Mesothelial cell of epicardium (in vitro differentiated cells): ENCODE measurements at places on chromosomes 13 and 19. TPM values are rescaled to one million over a fixed set of nuclear protein-coding genes. Genes with fewer than 3 reads are reported as not detected.

- DNase-seq, result no peak
- no peaks in the 10 kb centered on the region for H3K36me3 ChIP-seq
- H3K27me3 ChIP-seq, result peaks cover 78% of the 10 kb centered on the region
- no peak overlapping the region for H3K4me3 ChIP-seq
These were observed 15.3 kb downstream of the ZNF536 start for GRCh38 chr19:30387311-30388115.

DNA sequence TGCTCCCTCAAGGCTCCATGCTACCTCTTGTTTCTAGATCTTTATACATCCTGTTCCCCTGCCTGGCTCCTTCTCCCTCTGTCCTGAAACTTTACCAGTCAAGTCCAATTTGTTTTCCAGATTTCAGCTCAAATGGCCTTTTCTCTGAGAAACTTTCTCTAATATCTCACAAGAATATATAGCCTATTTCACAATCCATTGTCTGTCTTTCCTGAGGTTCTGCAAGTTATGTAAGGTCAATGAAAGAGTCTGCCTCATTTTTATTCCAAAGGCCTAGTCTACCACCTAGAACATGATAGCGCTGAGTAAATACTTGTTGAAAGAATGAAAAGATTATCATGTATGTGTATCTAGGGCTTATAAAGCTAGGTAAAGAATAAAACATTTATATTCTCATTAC, 348.8 kb downstream of the SPRY2 start:
- no peak overlapping the region for H3K27ac ChIP-seq
- H3K4me3 ChIP-seq, result no peak overlapping the region
- no peaks in the 10 kb centered on the region for H3K36me3 ChIP-seq

GRCh38 chr19:1907563-1908363, 2.6 kb downstream of the ADAT3 start:
- no peaks in the 10 kb centered on the region for H3K27me3 ChIP-seq
- H3K27ac ChIP-seq, result no peak overlapping the region
- no peak overlapping the region for H3K4me3 ChIP-seq
- peaks cover 4% of the 10 kb centered on the region for H3K36me3 ChIP-seq
- H3K4me1 ChIP-seq, result peaks cover 29% of the 10 kb centered on the region
- DNase-seq, result no peak

The PLPPR3 gene
- total RNA-seq, result 140 to 162 TPM (median 152 TPM) in 3 replicates

DNA sequence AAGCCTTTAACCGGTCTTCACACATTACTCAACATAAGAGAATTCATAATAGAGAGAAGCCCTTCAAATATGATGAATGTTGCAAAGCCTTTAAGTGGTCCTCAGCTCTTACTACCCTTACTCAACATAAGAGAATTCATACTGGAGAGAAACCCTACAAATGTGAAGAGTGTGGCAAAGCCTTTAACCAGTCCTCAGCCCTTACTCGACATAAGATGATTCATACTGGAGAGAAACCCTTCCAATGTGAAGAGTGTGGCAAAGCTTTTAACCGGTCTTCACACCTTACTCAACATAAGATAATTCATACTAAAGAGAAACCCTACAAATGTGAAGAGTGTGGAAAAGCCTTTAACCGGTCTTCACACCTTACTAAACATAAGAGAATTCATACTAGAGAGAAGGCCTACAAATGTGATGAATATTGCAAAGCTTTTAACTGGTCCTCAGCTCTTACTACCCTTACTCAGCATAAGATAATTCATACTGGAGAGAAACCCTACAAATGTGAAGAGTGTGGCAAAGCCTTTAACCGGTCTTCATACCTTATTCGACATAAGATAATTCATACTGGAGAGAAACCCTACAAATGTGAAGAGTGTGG, 36.4 kb downstream of the ZNF257 start:
- no peaks in the 10 kb centered on the region for H3K4me1 ChIP-seq
- DNase-seq, result no peak
- no peak overlapping the region for H3K4me3 ChIP-seq
- no peak overlapping the region for H3K27ac ChIP-seq
- no peaks in the 10 kb centered on the region for H3K27me3 ChIP-seq

The GPC6 gene
- total RNA-seq, result 106 to 112 TPM (median 110 TPM) in 3 replicates

- peak overlapping the region; percentile 54 for H3K4me3 ChIP-seq
- no peaks in the 10 kb centered on the region for H3K36me3 ChIP-seq
- H3K4me1 ChIP-seq, result peaks cover 12% of the 10 kb centered on the region
- no peak for DNase-seq
- no peaks in the 10 kb centered on the region for H3K27me3 ChIP-seq
These were observed 1.5 kb downstream of the ERCC2 start for GRCh38 chr19:45368737-45369340.

The ZNF709 gene
- total RNA-seq, result 8.1 to 8.9 TPM (median 8.7 TPM) in 3 replicates

The ZNF304 gene
- 12.2 to 13.6 TPM (median 13.2 TPM) in 3 replicates for total RNA-seq

- H3K4me3 ChIP-seq, result no peak overlapping the region
- peaks cover 11% of the 10 kb centered on the region for H3K36me3 ChIP-seq
- peak overlapping the region; percentile 12 for H3K27ac ChIP-seq
These were observed 1254.2 kb upstream of the SLC10A2 start for GRCh38 chr13:104320446-104320845.

DNA sequence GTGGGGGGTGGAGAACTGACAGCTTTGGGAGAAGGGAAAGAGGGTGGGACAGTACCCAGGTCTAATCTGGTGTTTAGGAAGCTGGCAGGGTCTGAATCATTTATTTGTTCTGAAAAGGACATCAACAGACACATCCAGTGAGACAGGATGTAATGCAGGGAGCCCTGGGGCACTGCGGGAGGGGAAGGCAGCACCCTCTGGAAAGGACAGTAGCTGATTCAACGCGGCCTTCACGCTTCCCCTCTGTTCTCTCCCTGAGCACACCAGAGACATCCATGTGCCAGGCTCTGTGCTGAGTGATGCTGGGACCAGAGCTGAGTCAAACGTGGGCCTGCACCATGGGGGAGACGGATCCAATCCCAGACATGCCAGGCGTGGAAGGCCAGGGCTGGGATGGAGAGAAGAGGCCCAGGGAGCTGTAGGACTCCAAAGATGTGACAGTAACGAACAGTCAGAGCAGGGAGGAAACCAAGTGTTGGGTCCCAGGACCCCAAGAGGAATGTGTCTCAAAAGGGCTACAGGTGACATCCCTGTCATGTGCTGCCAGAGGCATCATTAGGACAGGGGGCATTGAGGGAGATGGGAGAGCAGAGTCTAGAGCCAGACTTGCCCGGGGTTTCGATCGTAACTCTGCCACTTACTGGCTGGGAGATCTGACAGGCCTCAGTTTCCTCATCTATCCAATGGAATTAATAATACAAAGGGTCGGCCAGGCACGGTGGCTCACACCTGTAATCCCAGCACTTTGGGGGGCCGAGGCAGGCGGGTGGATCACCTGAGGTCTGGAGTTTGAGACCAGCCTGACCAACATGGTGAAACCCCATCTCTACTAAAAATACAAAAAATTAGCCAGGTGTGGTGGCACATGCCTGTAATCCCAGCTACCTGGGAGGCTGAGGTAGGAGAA, 1.7 kb downstream of the ETFB start:
- no peak for DNase-seq
- H3K27ac ChIP-seq, result peak overlapping the region; percentile 34
- H3K4me3 ChIP-seq, result peak overlapping the region; percentile 38
- H3K27me3 ChIP-seq, result no peaks in the 10 kb centered on the region
- no peaks in the 10 kb centered on the region for H3K36me3 ChIP-seq
- peaks cover 30% of the 10 kb centered on the region for H3K4me1 ChIP-seq

The KDELR1 gene
- total RNA-seq, result 255 to 262 TPM (median 260 TPM) in 3 replicates

DNA sequence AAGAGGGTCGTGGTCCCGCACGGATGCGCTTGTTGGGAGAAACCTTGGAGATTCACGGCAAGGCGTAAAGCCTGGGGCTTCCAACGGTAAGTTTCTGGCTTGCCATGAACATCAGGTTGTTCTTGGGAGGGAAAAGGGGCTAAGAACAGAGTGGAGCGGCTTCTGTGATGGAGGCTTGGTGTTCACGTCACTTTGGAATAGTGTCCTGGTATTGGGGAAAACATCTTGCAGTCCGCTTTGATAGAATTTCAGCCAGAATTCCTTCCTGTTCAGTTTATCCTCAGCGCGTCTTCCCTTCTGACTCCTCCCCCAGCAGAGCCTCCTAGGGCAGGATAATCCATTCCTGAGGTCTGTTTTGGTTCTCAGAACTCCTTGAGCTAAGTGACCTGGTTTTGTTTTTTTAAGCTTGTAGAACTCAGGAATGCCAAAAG, 2.0 kb downstream of the KCTD15 start:
- H3K27ac ChIP-seq, result peak overlapping the region; percentile 77
- peak overlapping the region; percentile 69 for H3K4me3 ChIP-seq

The PRSS57 gene
- not detected in 3 replicates for total RNA-seq

- H3K4me3 ChIP-seq, result no peak overlapping the region
- H3K36me3 ChIP-seq, result no peaks in the 10 kb centered on the region
- peaks cover 23% of the 10 kb centered on the region for H3K4me1 ChIP-seq
- H3K27me3 ChIP-seq, result peaks cover 5% of the 10 kb centered on the region
These were observed 1.3 kb upstream of the C3 start for GRCh38 chr19:6721773-6722172.

- no peak overlapping the region for H3K27ac ChIP-seq
- H3K27me3 ChIP-seq, result no peaks in the 10 kb centered on the region
- DNase-seq, result no peak
- H3K36me3 ChIP-seq, result peaks cover 12% of the 10 kb centered on the region
- H3K4me3 ChIP-seq, result no peak overlapping the region
These were observed 264.4 kb downstream of the DCLK1 start for GRCh38 chr13:35866801-35867200.

The CEACAM4 gene
- total RNA-seq, result not detected in 3 replicates

The APOC4 gene
- total RNA-seq, result not detected in 3 replicates

The MRPL54 gene
- total RNA-seq, result 26.8 to 30.2 TPM (median 27.6 TPM) in 3 replicates

The GFY gene
- not detected in 3 replicates for total RNA-seq

The MYH14 gene
- 52.3 to 56.6 TPM (median 53.8 TPM) in 3 replicates for total RNA-seq

- no peak for DNase-seq
- no peaks in the 10 kb centered on the region for H3K4me1 ChIP-seq
- H3K36me3 ChIP-seq, result peaks cover 34% of the 10 kb centered on the region
- H3K4me3 ChIP-seq, result no peak overlapping the region
These were observed 17.3 kb upstream of the GPI start for GRCh38 chr19:34347561-34348165.

DNA sequence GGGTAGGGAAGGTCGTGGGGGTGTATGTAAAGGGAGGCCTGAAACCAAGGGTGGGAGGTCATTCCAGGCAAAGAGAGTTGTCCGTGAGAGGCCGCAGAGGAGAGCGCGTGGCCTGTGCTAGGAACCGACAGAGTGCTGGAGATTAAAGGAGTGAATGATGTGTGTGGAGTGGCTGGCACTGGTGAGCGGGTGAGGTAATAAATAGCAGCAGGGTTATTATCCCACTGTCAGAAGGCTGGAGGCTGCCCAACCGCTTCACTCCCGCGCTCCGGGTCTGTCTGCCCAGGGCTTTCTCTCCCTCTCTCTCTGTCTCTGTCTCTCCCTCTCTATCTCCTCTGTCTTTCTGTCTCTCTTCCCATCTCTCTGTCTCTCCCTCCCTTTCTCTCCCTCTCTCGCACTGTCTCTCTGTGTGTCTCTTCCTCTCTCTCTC, 17.4 kb downstream of the ZNF579 start:
- H3K4me1 ChIP-seq, result peaks cover 7% of the 10 kb centered on the region
- H3K27me3 ChIP-seq, result peaks cover 8% of the 10 kb centered on the region
- peak overlapping the region; percentile 88 for H3K27ac ChIP-seq

The ZIK1 gene
- 15.4 to 17.1 TPM (median 16.7 TPM) in 3 replicates for total RNA-seq

The UQCR11 gene
- total RNA-seq, result 143 to 154 TPM (median 153 TPM) in 3 replicates

The USHBP1 gene
- total RNA-seq, result 0.45 TPM in 1 of 3 replicates, not detected in the others

DNA sequence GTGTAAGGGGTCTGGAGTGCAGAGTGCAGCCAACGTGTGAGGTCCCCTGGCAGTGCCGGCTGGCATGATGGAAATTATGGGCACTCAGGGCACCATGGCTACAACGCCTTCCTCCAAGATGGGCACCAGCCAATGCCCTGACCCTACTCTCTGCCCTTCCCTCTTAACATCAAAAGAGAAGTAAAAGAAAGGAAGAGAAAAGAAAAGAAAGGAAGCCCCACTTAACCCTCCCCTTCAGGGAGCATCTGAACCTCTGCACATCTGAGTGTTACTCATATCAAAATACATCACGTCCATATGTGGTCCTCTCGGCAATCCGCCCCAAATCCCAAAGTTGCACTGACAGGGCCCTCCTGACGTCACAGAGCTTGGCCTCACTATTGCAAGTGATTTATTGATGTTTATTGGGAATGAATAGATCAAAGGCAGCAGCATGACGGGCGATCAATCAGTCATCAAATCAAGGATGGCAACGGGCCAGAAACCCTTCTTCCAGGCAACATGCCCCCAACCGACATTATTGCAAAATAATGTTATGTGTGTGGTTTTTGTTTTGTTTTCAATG, 1.3 kb downstream of the TSHZ3 start:
- peaks cover 41% of the 10 kb centered on the region for H3K27me3 ChIP-seq
- peaks cover 8% of the 10 kb centered on the region for H3K36me3 ChIP-seq
- DNase-seq, result no peak
